ENCODE measurements at places on chromosomes 6 and 20. TPM values are rescaled to one million over a fixed set of nuclear protein-coding genes. Genes with fewer than 3 reads are reported as not detected.

Gene RAET1L
- total RNA-seq = not detected

GRCh38 chr20:25341716-25342680 is 48.6 kb downstream of the ABHD12 start:
- DNase-seq = no peak

Gene LY6G6F
- total RNA-seq = not detected

Gene CUL7
- total RNA-seq = 27.3 TPM

GRCh38 chr20:62765432-62766070 is 30.7 kb upstream of the MRGBP start:
- DNase-seq = no peak
